HCT116 (cell line): ENCODE measurements at places on chromosomes 3 and 15.
A peak's percentile ranks its signal among the peaks of the same experiment; 100 is the strongest.

DNA sequence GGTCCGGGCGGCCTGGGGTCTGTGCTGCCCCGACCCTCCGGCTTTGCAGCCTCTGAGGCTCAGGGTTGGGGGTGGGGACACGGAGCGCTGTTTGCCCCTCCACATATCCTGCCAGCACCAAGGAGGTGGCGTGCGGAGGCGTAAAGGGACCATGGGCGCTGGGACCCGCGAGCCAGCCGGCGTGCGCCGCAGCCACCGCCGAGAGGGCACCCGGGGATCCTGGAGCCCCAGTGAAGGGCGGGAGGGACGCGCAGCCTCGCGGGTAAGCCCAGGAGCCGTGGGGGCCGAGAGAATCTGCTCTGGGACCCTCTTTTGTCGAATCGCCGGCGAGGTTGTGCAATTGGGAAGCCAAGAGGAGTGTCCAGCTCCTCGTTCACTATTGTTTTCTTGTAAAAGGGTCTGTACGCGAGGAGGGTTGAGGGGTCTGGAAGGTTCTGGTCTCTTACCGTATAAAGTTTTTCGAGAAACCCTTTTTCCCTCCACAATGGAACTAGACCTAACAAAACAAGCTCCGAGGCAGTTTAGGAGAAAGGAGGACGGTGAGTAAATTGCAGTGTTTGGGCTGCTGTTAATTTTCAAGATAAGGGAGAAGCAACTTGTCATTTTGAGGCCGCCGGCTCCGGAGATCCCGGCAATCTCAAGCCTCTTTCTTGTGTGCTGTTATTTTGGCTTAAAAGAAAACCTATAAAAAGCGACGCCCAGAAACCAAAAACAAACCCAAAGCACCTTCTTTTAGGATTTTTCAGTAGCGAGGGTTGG lies 29.9 kb upstream of the ST3GAL6 start:
- no peak for DNase-seq

GRCh38 chr3:161337311-161337710 lies 34.0 kb downstream of the SPTSSB start:
- DNase-seq = no peak

DNA sequence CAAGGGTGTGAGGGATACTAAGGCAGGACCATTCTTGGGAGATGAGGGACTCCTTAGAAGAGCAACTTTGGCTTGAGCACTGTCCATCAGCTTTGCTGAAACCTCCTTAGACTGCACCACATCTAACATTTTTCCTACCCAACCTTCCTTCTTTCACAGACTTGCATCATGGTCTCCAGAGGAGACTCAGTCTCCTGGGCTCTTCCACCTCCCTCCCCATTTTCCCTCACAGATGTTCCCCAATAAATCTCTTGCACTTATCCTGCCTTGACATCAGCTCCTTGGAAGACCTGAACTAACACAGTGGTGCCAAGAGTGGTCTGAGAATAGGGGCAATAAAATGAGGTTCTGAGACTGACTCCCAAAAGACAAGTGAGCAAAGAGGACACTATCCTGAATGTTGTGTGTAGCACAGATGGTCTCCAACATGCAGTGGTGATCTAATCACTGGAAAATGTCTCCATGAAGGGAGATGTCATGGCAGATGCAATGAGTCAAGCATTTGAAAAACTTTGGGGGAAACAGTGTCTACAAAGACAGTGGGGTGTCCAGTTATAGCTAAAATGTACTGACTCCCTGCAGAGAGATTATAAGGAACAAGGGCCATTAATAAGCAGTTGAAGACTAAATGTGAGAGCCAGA lies 26.0 kb upstream of the BOC start:
- DNase-seq = no peak

DNA sequence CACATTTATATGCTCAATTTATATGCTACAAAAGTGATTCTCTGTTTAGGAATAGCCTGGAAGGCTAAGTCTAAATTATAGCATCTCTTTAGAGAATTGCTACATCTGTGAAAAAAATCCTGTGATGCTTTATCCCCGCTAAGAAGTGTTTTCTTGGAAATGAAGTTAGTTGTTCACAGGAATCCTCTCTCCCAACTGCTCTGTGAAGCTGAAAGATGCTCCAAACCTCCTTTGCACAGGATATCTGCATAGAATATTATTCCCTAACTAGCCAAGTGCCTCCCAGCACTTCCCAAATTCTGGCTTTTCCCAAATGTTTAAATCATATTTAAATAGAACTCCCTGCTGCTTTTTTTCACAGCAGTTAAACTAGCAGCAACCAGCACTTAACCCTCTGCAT lies 132.2 kb downstream of the SRGAP3 start:
- no peak for DNase-seq

GRCh38 chr3:139505829-139506386 lies 29.6 kb upstream of the RBP2 start:
- DNase-seq = no peak

- DNase-seq = no peak
Measured at GRCh38 chr3:12869035-12869621, 27.8 kb upstream of the RPL32 start.

GRCh38 chr3:154040283-154040682 lies 80.9 kb upstream of the ARHGEF26 start:
- peak; percentile 22 for DNase-seq

DNA sequence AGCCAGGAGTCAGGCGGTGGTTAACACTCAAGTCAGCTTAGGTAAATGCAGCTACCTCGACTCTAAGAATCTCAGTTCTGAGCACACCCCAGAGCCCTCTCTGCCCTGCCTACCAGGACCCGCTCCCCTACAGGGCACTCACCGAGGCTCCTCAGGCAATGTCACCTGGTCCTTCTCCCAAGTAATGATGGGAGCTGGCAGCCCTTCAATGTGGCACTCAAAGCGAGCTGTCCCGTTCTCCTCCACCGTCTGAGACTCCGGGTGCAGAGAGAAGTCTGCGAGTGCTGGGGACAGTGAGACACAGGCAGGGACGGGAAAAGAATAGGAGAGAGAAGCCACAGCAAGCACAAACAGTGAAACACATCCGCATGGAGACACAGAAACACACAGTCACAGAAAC lies 12.7 kb downstream of the IGDCC4 start:
- DNase-seq = no peak

- DNase-seq = no peak
Measured at GRCh38 chr15:37077623-37078351, 22.6 kb downstream of the MEIS2 start.

DNA sequence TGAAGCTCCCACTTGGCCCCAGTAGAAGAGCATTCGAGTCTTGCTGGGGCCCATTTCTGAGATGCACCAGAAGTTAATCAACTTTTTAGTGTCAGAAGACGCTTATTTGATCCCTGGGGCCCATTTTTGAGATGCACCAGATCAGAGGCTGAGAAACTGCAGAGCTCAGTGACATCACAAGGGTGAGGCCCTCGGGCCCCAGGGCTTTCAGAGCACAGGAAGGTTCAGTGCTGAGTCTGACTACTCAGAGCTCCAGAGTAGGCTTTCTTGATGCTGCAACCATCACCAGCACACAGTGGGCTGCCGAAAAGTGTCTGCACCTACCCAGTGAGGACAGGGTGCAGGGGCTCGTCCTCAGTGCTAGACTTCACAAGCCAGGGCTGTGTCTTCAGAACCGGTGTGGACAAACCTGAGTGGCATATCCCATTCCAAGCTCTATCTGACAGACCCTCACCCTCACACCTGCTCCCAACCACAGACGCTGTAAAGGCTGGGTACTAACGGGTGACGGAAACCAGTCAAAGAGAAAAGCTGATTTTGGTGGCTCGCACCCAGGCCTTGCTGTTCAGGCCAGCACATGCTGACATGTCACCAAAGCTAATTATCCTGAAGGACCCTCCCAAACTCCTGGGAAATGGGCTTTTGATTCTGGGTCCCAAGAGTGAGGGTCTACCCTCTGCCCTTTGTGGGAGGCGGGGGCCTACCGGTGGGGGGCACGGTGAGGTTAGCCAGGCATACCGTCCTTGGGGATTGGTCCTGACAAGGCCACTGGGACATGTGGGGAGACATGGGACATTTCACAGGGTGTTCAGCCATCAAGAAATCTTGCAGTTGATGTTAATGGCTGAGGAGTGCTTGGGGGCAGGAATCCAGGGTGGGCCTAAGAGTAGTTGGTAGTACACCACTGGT lies 83.0 kb downstream of the PDCD6IP start:
- no peak for DNase-seq

DNA sequence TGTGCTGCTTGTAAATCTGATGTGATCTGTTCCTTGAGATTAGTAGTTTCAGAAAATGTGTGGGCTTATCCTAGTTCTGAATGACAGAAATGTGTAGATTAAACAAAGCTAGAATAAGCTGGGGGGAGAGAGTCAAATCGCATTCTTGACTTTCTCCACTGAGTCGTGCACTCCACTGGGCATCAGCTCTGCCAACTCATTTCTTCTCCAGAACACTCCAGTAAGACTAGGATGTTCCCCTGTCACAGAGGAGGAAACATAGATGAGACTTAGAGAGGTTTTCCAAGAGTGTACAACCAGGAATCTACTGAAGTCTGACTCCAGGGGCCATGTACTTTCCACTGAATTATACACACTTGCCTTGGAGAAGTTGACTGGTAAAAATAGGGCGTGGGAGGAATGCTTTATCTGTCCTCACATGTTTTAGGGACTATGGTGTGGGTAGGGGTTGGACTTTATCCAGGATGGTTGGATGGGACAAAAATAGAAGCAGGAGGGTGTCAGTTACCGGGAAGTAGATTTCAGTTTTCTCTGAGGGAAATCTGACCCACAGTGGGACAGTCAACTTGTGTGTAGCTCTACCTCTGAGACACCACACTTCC lies 298.2 kb downstream of the UBE2E2 start:
- no peak for DNase-seq

GRCh38 chr3:117019082-117019713 lies 309.6 kb downstream of the TUSC7 start:
- DNase-seq = no peak

GRCh38 chr3:55486857-55487380 lies at the start of gene WNT5A:
Gene WNT5A, minus strand, starts transcription at chr3:55487306. Its CDS starts 321 bp downstream, at chr3:55486985.
- no peak for DNase-seq

DNA sequence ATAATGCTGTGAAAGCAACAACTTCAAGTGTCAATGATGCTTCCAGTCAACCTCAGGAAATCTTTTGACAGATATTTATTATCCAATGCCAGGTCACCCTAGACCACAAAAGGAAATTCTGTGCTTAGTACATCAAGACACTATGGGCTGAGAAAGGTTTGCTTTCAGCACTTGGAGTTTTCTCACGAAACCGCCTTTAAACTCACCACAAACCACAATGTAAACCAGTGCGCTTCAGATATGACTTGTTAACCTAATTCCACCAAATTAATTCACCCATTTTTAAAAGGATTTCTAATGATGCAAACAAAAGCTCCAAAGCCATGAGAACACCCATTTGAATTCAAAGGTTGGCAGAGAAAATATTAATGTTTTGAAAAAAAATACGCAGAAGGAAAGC lies 292.9 kb upstream of the NR2F2 start:
- DNase-seq = no peak

GRCh38 chr3:16864610-16865313 lies 20.0 kb upstream of the PLCL2 start:
- no peak for DNase-seq

- DNase-seq = no peak
Measured at GRCh38 chr3:120114981-120115380, 20.7 kb upstream of the GSK3B start.

GRCh38 chr15:85443046-85443445 lies 62.6 kb downstream of the AKAP13 start:
- no peak for DNase-seq

DNA sequence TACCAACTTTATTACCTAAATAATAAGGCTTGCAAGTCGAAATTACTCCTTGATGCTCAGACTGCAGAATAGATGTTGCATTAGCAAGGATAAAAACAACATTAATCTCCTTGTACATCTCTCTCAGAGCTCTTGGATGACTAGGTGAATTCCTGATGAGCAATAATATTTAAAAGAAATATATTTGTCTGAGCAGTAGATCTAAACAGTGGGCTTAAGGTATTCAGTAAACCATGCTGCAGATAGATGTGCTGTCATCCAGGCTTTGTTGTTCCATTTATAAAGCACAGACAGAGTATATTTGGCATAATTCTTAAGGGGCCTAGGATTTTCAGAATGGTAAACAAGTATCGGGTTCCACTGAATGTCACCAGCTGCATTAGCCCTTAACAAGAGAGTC lies 257.1 kb downstream of the TUSC7 start:
- no peak for DNase-seq

GRCh38 chr3:396293-396692 lies 199.7 kb downstream of the CHL1 start:
- no peak for DNase-seq

DNA sequence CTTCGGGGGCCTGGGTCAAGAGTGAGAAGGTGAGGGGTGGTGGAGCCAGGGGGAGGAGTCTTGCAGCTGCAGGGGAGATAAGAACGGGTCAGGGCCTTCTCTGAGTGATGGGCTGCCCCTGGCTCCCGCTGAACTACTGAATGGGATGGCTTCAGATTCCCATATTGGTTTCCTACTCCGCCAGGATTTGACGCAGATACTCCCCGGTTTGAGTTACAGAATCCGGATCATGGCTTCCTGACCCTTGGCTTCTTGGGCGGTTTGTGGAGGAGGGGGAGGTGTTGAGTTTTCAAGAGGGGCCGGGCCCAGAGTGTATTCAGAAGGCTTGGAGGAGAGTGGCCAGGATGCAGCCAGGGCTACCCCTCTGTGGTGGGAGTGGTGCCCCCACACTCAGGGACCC lies 119.9 kb upstream of the ATP2B2 start:
- no peak for DNase-seq

- DNase-seq = no peak
Measured at GRCh38 chr3:4993276-4994143, 14.3 kb downstream of the BHLHE40 start.

DNA sequence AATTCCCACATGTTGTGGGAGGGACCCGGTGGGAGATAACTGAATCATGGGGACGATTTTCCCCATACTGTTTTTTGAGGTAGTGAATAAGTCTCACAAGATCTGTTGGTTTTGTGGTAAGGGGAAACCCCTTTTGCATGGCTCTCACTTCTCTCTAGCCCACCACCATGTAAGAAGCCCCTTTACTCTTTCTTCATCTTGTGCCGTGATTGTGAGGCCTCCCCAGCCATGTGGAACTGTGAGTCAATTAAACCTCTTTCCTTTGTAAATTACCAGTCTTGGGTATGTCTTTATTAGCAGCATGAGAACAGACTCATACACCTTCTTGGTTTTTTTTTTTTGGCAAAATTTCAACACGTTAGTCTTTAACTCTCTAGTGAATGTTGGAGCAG lies 18.1 kb downstream of the ARL8B start:
- DNase-seq = no peak

- DNase-seq = no peak
Measured at GRCh38 chr3:8606701-8607231, 37.8 kb downstream of the SSUH2 start.

GRCh38 chr15:76335307-76336253 lies 993 bp upstream of the ISL2 start:
- no peak for DNase-seq

- no peak for DNase-seq
Measured at GRCh38 chr15:74172701-74173379, 670 bp upstream of the ISLR start.
